Activated T-cell treated with anti-CD3 and anti-CD28 coated beads for 24 hours (primary cell): ENCODE measurements at places on chromosomes 2 and 18.

DNA sequence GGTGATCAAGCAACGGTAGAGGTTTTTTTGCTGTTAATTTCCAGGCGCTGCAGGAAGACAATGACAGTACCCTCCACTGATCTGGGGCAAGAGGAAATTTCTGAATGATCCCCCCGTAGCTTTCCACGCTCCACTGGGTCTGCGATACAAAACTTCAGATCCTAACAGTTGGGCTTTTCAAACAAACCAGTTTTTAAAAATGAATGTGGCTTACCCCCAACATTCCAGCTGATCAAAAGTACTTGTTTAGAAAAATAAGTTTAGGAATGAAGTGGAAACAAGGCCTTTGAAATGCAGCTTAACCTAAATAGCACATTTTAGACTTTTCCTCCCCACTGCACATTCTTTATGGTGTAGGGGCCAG lies 5.7 kb downstream of the ZFP36L2 start:
- no peak for DNase-seq

- no peak for DNase-seq
These were observed 5.9 kb upstream of the DLX2 start for GRCh38 chr2:172108587-172108930.

DNA sequence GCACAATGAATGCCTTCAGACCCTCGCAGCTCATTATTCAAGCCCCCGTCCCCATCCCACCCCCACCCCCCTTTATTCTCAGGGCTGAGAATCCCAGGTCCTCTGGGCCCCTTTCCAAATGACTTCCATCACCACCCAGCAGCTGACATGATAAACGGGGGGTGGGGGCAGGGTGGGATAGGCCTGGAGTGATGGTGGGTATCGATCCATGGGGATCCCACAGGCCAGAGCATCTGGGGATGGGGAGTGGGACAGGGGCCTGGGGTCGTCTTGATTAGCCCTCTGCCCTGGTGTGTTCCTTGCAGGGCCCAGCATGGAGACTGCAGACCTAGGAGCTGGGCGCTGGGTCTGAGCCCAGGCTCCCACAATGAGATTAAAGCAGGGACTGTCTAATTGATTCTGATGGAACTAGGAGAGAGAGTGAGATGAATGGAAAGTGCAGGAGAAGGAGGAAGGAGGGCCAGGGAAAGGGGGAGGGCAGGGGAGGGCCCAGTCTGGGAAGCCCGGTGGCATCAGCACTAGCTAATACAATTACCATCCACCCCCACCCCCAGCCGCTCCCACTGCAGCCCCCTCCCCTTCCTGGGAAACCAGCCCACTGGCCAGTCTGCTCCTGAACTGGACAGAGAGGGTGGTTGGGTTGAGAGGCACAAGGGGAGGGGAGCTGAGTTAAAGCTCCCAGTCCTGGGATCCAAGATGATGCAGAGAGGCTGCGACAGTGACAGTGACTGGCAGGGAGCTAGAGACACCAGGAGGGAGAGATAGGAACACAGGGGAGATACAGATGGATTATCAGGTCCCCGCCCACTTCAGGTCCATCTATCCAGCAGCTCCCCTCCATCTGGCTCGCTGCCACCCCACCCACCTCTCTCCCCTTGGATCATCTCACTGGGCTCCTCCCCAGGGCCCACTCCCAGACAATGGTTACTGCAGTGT lies 13.1 kb upstream of the TNS1 start:
- no peak for DNase-seq

GRCh38 chr2:217399291-217399690 lies 539.4 kb upstream of the TNP1 start:
- no peak for DNase-seq

DNA sequence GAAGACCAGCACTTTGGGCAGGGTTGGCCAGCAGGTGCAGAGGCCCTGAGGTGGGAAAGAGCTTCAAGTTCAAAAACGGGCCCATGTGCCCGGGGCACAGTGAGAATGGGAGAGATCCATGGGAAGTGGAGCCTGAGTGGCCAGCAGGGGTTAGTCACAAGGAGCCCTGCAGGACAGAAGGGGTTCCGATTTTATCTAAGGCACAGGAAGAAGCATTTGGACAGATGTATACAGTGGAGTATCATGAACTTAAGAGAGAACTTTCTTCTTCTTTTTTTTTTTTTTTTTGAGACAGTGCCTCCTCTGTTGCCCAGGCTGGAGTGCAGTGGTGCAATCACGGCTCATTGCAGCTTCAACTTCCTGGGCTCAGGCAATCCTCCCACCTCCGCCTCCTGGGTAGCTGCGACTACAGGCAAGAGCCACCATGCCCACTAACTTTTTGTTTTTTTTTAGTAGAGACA lies 24.0 kb downstream of the WIPF1 start:
- no peak for DNase-seq

- no peak for DNase-seq
These were observed 307.4 kb upstream of the KLHL29 start for GRCh38 chr2:23077596-23077995.

DNA sequence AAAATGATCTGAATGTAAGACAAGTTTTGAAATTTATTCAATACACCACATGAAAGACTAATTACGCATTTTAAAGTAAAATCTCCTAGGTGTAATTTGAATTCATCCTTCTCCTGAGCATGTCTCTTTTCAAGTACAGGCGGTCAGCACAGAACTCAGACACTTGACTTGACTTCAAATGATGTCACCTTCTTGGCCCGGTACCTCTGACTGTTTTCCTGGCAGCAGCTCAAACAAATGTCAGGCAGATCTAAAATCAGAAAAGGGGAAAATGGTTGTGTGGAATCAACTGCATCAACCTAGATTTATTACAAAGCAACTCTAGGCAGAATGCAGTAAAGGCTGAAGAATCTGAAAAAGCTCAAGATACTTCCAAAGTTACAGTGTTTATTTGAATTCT lies 11.4 kb upstream of the PROKR1 start:
- DNase-seq = no peak

GRCh38 chr18:51559902-51560287 lies 362.4 kb upstream of the MEX3C start:
- DNase-seq = no peak

- DNase-seq = no peak
These were observed 69.5 kb downstream of the SESTD1 start for GRCh38 chr2:179195141-179195540.

DNA sequence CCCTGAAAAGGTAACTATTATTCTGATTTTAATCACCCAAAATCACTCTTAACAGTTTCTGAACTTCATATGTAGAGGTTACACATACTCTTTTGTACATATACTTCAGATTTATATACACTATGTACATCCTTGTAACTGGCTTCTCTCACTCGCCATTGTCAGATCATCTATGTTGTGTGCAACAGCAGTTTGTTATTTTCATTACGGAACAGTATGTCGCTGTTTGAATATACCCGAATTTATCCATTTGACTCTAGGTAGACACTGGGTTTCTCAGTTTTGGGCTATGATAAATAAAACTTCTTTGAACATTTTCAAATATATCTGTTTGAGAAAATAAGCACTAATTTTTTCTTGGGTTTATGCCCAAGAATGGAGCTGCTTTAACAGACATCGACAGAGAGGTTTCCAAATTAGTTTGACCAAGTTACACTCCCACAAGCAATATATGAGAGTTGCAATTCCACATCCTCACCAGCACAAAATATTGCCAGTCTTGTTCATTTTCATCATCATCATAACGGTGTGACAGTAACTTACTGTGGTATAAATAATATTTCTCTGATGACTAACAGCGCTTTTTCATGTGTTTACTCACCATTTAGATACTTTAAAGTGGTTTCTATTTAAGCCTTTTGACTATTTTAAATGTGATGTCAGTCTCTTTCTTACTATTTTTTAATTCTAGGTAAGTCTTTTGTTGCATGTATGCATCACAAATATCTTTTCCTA lies 80.9 kb downstream of the SMC6 start:
- DNase-seq = no peak

- no peak for DNase-seq
These were observed 721.0 kb downstream of the PLCL1 start for GRCh38 chr2:198525211-198525969.

DNA sequence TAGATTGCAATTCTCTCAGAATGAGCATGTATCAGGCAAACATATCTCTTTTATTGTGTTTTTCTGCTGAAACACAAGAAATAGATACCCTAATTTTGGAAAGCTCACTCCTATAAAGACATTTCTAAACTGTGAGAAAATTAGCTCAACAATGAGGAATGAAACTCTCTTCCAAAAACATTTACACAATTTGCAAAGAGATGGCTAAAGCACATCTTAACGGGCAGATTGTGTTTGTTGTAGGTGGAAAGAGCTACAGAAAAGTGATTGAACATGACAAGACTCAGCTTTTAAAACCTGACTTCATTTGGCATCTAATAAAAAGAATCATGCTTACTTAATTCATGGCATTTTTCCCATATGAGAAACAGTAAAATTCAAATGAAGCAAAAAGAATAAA lies 175.0 kb upstream of the SLC39A10 start:
- DNase-seq = no peak

DNA sequence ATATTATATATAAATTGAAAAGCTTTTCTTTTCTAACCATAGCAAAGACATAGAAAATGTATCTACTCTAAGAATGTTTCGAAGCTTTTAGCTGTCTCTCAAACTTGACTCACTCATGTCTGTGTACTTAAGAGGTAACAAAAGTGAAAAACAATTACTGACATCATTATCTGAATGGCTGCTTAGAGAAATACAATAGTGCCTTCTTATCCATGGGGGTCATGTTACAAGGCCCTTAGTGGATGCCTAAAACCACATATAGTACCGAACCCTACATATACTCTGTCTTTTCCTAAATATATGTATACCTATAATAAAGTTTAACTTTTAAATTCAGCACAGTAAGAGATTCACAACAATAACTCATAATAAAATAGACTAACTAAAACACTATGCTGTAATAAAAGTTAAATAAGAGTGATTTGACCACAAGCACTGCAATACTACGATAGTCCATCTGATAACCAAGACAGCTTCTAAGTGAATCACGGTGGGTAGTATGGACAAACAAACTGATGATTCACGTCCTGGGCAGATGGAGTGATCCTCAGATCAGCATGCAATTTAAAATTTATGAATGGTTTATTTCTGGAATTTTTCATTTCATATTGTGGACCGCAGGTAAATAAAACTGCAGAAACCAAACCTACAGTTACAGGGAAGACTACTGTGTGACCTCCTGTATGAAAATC lies 246.2 kb downstream of the XIRP2 start:
- no peak for DNase-seq

DNA sequence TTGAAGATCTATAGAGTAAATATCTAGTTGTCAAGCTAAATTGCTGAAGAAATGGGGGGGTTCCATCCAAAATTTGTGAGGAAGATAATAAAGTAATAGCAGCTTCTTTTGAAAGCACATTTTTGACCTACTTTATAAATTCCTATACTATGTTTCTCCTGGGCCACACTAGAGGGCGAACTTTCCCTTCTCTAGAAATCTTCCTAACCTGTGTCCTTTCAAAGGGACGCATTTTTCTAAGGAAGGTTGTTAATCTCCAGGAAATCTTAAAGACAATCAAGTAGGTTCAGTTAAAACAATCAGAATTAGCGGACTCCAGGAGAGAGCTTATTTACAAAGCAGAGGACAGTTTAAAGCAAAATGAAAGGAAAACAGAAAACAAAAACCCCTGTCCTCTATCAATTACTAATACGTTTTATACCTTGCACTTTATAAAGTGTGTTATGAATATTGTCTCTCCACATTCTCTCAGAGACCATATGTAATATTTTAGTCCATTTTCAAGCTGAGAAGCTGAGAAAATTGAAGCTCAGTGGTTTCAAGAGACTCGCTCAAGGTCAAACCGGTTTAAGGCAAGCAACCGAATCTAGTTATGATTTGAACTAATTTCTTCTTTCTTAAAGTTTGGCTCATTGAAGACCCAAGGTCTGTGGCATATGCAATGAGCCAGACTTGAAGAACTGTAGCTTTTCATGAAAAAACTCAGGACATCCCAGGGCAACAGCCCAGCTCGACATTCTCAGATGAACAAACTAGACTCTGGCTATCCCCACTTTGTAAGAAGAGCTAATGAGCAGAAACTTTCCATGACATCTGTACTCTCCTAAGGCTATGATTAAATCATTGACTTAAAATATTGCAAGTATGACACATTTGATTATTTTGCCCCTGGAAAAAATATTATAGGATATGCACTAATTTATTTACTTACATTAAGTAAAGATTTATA lies 273.6 kb downstream of the PAX3 start:
- no peak for DNase-seq

- no peak for DNase-seq
These were observed 3.2 kb downstream of the CABLES1 start for GRCh38 chr18:23138471-23138870.

DNA sequence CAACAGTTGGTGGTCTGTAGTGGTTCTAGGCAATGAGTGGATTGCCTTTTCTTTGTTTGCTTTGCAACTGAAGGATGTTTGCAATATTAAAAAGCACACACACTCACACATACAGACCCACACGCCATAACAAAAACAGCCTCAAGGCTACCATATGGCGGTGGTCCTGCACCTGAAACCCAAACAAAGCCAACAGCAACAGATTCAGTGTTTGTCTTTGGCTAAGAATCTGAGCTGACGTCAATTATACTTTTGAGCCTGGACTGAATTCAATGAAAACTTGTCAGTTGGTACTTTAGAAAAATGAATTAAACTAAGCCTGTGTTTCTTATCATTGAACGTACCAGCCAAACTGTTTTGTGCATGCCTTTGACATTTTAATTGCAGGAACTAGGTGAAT lies 65.0 kb upstream of the NYAP2 start:
- no peak for DNase-seq

DNA sequence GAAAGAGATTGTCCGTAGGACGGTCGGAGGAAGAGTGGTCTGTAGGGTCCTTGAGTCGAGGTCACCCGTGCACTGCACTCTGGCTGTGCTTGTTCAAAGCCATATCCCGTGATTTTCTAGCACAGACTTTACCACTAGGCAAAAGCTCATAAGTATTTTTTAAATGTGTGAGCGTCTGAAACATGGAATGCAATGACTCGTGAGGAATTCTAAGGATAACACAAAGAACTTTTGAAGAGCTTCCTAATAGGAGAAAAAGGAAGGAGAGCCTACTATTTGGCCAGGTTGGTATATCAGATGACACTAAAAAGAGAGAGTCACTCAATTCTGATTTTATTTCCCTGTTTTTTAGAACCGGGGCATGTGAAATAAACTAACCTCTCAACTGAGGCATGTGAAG lies 68.3 kb downstream of the CD28 start:
- no peak for DNase-seq

GRCh38 chr2:61167579-61167978 lies 5.6 kb downstream of the C2orf74 start:
- no peak for DNase-seq

DNA sequence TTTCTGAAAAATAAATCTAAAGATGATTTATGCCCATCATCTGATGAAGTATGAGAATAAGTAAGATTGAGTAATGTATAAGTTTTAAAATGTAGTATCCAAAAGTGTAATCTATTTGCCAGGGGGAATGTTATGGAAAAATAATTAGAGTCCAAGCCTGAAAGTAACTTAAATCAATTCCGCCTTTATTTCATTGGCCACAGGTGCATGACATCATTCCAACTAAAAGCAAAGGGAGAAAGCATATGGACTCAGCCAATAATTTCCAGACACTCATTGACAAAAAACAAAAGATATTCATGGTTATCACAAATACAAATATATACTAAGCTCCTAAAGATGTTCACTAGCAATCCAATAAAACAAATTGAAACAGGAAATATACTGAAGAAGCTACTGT lies 752.6 kb upstream of the TMEFF2 start:
- no peak for DNase-seq
